ENCODE measurements at places on chromosomes 13 and 19. TPM values are rescaled to one million over a fixed set of nuclear protein-coding genes. Genes with fewer than 3 reads are reported as not detected.

The NOSIP gene
- total RNA-seq, result 38.8 TPM

The ZNF627 gene
- 7.1 TPM for total RNA-seq

The CD79A gene
- total RNA-seq, result 1.3 TPM

The ZNF563 gene
- 5.4 TPM for total RNA-seq

The URAD gene
- total RNA-seq, result not detected

The ZNF600 gene
- total RNA-seq, result 14.4 TPM

The BRME1 gene
- 2.0 TPM for total RNA-seq

The ZNF730 gene
- total RNA-seq, result 0.91 TPM

The SIX5 gene
- total RNA-seq, result 27.3 TPM

The CIRBP gene
- 397 TPM for total RNA-seq

The TNNI3 gene
- not detected for total RNA-seq

The ZNF57 gene
- 4.1 TPM for total RNA-seq
